Posterior vena cava (tissue), 2 donors: ENCODE measurements at places on chromosomes 6 and 20.

GRCh38 chr20:828987-829386 lies 4.5 kb upstream of the FAM110A start:
- peak; percentile 26 for DNase-seq

DNA sequence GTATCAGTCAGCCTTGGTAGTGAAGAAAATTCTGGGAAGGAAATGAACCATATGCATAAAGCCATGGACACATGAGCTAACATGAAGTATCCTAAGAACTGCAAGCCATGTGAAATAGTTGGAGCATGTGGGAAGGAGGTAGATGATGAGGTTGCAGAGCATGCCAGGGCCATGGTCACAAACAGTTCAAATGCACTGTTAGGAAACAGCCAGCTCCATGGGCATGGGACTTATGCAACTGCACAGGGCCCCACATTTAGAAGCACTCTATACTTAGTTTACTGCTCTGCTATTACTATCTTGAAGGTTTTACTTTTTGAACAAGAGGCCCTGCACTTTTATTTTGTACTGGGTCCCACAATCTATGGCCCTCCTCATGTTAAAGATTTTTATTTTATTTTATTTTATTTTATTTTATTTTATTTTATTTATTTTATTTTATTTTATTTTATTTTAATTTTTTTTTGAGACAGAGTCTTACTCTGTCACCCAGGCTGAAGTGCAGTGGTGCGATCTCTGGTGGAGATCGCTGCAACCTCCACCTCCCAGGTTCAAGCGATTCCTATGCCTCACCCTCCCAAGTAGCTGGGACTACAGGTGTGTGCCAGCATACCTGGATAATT lies 169.1 kb downstream of the IBTK start:
- no peak for DNase-seq

GRCh38 chr6:36874443-36875249 lies at the start of gene PPIL1:
Gene PPIL1 (minus strand): TSS chr6:36874803. CDS start chr6:36874772, 31 bp downstream.
- peak; percentile 95 for DNase-seq

GRCh38 chr20:63060057-63060991 lies 53.6 kb upstream of the BHLHE23 start:
- peak; percentile 73 for DNase-seq

- DNase-seq = no peak
These were observed 3.8 kb upstream of the CHRNA4 start for GRCh38 chr20:63364801-63365585.

DNA sequence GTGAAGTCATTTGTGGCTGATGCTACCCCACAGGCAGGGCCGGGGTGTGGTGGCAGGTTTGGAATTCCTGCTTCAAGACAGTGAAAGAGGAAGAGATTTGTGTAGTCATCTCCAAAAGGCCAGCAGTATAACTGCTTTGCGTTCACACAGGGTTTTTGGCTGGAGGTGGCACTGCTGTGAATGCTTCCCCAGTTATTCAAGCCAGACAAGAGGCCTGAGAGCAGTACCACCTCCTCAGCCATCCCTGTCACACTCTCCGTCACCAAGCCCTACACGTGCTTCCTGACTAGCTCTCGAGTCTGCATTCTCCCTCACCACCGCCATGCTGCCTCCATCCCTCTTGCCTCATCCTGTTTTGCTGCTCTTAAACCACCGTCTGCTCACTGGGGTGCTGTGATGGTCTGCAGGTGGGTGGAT lies 23.9 kb downstream of the ARMC2 start:
- DNase-seq = no peak

DNA sequence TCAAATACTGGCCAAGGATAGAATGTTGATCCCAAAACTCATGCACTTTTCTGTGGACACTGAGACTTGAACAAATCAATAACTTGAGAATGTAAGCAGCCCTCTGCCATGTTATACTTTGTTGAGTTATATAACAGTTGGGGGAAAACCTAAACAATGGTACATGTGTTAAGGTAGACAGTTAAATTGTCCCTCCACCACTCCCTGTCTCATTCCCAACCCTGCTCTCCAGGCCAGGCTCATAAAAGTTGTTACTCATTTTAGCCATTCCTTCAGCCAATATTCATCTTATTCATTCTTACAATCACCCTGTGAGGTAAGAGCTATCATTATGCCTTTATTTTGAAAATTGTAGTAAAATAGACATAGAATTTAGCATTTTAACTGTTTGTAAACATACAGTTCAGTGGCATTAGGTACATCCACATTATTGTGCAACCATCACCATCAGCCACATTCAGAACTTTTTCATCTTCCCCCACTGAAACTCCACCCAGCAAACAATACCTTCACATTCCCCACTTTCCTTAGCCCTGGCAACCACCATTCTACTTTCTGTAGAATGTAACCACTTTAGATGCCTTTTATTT lies 38.2 kb upstream of the IER3 start:
- DNase-seq = no peak

GRCh38 chr6:105051941-105052471 lies 95.1 kb downstream of the LIN28B start:
- DNase-seq = no peak

DNA sequence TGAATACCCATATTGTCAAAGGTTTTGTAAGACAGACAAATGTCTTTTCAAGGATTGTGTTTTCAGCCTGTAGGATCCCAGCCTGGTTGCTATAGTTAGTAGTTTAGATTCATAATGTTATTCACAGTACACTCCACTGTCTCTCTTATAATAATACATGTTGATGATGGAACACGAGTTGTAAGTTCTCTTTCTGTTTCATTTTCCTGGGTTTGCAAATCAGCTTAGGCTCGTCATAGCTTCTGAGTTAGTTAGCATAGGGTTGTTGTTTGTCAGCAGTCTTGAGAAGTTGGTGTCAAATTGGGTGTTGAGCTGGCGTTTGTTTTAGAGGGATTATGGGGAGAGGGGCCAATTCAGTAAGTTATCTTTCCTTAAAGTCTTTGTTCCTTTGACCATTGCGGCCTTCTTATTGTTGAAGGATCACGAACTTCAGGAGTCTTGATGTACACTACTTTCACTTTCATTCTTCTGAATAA lies 45.8 kb downstream of the QKI start:
- DNase-seq = no peak

DNA sequence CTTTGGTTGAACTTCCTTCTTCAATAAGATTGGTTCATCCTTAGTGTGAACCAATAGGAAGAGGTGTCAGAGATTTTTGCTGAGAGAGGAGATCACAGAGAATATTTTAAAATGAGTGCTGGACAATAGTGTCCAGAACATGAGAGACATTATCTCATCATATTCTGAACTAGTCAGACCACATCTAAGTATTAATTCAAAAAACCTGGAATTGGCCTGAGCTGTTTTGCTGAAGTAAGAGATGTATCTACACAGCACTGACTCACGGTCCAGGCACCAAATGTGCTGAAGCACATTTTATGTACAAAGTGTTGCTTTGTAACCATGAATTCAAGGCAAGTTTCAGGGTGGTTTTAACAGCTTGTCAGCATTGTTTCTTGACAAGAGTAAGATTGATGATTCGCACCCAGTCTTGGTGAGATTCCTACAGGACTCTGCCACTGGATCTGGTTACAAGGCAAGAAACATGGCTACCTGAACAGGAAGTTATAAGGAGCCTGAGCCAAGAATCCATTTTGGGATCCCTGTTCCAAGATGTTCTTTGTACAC lies 178.2 kb upstream of the HEY2 start:
- no peak for DNase-seq

DNA sequence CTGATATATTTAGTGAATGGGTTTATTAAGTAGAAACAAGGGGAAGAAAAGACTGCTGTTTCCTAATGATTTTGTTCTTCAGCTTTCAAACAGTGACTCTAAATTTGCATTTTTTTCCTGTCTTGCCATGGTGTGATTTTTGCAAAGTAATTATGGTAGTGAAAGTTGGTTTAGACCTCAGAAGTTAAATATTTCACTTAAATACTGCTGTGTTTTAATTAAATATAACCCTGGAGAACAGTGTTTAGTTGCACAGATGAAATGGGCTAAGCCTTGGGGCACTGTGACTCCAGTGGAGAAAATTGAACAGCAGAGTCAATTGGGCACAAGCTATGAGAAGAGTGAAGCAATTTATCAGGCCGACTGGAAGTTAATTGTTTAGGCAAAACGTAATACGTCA lies 111.1 kb upstream of the MCHR2 start:
- DNase-seq = no peak

DNA sequence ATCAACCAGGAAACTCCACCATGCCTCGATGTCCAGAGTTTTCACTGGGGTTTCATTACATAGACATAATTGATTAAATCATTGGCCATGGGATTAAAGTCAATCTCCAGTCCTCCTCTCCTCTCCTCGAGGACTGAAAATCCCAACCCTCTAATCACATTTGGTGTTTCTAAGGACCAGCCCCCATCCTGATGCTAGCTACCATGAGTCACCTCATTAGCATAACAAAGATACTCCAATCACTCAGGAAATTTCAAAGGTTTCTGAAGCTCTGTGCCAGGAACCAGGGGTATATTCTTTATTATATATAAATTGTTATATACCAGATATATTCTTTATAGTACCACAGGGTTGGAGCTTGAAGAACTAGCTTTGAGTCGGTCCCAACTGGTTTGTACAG lies 212.9 kb upstream of the PRND start:
- no peak for DNase-seq

DNA sequence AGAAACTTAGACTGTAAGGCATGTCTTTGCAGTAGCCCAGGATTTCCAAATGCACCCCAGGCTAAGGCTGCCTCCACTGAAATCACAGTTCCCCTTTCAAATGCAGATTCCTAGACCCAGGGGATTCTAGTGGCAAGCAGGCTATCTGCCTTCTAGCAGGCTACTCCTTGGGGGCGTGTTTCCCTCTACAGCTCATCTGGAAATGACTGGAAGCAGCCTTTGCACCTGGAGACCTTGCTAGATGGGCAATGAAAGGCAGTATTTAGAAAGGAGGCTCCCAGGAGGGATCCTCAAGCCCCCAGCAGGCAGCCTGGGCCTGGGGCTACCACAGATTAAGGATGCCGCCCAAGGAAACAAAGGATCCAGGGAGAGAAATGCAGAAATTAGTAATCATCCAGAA lies 26.0 kb upstream of the SYNDIG1 start:
- no peak for DNase-seq
